Activated CD4-positive, alpha-beta T cell treated with anti-CD3 and anti-CD28 coated beads for 36 hours (primary cell): ENCODE measurements at places on chromosomes 3 and 15. TPM values are rescaled to one million over a fixed set of nuclear protein-coding genes. Genes with fewer than 3 reads are reported as not detected.

GRCh38 chr3:72890166-72890925 lies 2.5 kb downstream of the GXYLT2 start:
- no peak for DNase-seq

Gene GOLGA6A
- not detected for total RNA-seq

Gene SPESP1
- total RNA-seq, result 1.0 TPM

GRCh38 chr15:52068004-52068615 lies 44.5 kb downstream of the BCL2L10 start:
- DNase-seq, result no peak

DNA sequence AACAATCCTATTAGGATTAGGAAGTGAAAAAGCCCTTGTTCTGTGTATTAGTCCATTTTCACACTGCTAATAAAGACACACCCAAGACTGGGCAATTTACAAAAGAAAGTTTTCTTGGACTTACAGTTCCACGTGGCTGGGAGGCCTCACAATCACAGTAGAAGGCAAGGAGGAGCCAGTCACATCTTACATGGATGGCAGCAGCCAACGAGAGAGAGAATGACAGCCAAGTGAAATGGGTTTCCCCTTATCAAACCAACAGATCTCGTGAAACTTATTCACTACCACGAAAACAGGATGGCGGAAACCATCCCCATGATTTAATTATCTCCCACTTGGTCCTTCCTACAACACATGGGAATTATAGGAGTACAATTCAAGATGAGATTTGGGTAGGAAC lies 248.2 kb upstream of the KCNMB2 start:
- no peak for DNase-seq

GRCh38 chr3:115931581-115931980 lies 308.3 kb downstream of the GAP43 start:
- DNase-seq, result no peak

GRCh38 chr3:100496711-100497261 lies 4.4 kb downstream of the TMEM45A start:
- no peak for DNase-seq

- DNase-seq, result peak; percentile 65
Measured at GRCh38 chr15:31344823-31345605, 18.4 kb downstream of the KLF13 start.

GRCh38 chr15:83250781-83251180 lies 33.7 kb downstream of the BNC1 start:
- no peak for DNase-seq

DNA sequence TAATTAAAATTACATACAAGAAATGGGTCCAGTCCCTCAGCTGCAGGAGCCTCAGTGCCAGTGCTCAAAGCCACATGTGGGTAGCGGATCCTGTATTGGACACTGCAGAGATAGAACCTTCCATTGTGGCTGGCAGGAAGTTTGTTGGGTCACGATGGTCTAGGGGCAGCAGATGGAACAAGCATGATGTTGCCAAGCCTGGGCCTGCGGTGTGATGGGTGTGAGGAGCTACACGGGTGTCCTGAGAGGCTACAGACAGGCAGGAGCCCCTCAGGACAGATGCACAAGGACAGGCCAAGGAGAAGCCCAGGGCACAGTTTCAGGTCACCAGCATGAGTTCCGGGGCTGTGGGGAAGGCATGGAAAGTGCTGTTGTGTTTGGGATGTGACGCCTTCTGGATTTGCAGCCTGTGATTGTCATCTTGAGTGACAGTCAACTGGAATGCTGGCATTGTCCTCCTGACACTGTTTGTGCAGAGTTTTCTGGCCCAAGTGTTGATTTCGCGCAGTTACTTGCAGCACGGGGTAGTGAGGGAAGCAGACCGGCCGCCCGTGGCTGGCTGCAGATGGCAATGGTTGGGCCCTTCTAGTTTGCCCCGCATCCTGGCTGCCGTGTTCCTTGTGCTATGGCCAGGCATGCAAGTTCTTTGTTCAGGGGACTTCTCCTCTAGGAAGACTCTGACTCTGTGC lies 177.1 kb downstream of the NSMCE3 start:
- DNase-seq, result no peak

Gene DNAJA4
- total RNA-seq, result 38.6 TPM

Gene UBA3
- 59.5 TPM for total RNA-seq

GRCh38 chr15:80595396-80595795 lies 99.7 kb upstream of the ABHD17C start:
- no peak for DNase-seq

Gene GOLGA8H
- total RNA-seq, result not detected

Gene JMJD7
- total RNA-seq, result 17.6 TPM

DNA sequence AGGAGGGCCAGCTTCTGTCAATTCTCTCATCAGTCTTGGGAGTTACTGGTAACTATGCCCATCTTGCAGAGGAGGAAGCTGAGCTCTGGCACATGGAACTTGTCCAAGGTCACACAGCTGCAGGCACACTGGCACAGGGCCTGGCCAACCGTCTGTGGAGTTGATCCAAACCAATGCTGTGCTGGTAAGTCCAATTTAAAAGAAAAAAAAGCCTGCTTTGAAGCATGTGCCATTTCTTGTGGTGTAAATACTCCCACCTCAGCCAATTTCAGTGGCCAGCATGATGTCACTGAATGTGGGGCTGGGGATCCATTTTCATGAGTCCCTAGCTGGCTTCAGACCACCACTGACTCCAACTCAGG lies 83.4 kb downstream of the CHSY1 start:
- DNase-seq, result peak; percentile 14

DNA sequence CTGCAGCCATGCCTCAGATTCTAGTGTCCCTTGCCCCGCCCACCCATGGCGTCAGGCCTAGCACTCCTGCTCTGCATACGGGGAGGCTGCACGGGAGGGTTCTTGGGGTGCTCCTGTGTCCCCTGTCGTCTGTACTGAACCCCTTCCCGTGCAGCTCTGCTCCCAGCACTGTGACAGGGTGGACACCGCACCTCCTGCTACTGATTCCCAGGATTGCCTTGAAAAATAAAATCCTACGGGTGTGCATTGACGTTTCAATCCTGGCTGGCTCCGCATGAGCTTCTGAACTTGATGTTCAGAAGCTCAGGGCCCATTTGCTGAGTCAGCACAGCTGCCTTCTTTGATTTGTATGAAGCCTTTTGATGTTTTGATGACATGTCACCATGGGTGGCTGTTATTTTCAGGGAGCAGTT lies 176.4 kb downstream of the APBA2 start:
- no peak for DNase-seq

DNA sequence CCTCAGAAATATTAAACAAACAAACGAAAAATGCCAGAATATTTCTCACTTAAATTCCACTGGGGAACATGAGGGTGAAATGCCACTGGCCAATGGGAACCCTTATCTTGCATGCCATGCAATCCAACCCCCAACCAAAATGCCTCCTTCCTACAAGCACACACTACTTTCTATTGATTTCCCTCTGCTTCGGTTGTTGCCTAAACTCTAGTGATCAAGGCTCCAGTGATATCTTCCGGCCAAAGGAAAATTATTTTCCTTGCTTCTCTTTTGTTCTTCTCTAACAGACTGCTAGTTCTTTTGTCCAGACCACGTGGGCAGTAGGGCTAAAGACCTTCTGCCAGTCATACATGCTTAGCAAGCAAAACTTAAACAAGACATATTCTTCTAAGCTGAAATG lies 115.7 kb downstream of the TMCC1 start:
- DNase-seq, result no peak

Gene IQCF6
- not detected for total RNA-seq

- no peak for DNase-seq
Measured at GRCh38 chr3:134817297-134817696, 22.2 kb downstream of the EPHB1 start.

Gene LRRC31
- not detected for total RNA-seq

DNA sequence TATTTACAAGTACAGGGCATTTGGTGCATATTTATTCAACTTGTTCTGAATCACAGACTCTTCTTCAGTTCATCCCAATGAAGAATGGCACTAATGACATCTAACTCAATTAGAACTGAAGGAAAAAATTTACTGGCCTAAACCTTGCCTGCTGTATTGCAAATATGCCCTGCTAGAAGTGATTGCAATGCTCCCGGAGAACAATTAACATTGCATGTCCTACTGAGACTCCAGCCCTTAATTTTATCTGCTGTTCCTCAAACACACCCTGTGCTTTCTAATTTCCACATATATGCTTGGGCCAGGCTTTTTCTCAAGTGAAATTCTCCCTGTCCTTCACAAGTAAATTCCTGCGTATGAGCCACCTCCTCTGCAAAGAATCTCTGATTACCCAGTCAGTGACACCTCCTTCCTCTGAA lies 8.3 kb downstream of the ACKR4 start:
- DNase-seq, result no peak

DNA sequence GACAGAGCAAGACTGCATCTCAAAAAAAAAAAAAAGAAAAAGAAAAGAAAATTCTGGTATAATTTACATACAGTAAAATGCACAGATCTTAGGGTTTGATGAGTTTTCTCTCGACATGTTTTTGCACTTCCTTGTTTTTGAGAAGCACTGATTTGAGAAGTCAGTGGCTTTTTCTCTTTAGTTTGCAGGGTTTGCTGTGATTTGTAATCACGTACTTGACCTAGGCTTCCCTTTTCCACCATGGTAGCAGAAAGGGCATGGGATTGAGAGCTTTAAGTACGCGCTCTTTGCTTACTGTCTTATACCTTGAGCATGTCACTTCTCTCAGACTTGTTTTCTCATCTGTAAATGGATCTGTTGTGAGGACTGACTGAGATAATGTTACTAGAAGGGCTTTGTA lies 4.1 kb downstream of the VHL start:
- DNase-seq, result no peak

- no peak for DNase-seq
Measured at GRCh38 chr15:65818927-65819562, 27.0 kb upstream of the DENND4A start.

- no peak for DNase-seq
Measured at GRCh38 chr3:128468285-128468790, 1.6 kb upstream of the DNAJB8 start.

DNA sequence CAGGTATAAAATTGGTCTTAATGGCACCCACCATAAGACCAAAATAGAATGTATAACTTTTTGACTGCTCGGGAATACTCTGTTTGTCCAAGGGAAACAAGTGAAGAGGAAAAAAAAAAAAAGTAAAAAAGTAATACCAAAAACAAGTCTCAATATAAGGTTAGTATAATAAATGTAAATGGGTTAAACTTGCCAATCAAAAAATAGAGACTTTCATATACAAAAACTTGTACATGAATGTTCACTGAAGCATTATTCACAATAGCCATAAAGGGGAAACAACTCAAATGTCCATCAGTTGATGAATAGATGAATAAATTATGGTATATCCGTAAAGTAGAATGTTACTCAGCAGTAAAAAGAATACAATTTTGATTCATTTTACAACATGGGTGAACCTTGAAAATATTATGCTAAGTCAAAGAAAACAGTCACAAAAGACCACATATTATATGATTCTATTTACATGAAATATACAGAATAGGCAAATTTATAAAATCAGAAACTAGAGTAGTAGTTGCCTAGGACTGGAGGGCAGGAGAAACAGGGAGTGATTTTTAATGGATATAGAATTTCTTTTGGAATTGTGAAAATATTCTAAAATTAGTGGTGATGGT lies 39.6 kb upstream of the FGD5 start:
- no peak for DNase-seq

DNA sequence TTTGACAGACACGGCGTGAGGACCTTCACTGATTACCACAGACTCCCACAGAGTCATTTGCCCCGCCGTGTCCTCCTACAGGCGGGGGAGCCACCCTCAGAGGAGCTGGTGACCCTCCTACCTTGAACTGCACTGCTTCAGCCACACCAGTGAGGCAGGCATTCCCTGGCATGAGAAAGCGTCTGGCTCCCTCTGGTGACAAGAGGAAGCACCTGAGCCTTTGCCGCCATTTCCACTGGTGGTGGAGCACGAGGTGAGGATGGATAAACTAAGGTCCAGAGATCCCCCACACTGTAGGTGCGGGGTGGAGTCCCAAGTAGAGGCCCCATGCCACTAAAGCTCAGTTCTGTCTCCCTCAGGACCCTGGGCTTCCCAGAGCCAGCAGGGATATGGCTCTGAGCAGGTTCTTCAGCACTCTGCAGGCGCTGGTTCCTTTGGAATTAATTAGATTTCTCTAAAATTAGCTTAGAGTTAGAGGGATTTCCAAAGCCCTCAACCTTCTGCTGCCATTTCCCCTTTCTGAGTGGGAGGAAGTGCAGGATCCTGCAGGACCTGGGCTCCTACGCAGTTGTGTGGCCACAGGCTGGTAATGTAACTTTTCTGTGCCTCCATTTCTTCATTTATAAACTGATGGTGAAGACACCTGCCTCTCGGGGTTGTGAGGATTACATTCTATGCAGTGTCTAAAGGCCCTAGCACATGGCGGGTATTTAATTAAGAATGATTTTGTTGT lies 224.0 kb downstream of the SLCO3A1 start:
- peak; percentile 86 for DNase-seq

- no peak for DNase-seq
Measured at GRCh38 chr15:59169251-59169708, 37.4 kb upstream of the LDHAL6B start.

DNA sequence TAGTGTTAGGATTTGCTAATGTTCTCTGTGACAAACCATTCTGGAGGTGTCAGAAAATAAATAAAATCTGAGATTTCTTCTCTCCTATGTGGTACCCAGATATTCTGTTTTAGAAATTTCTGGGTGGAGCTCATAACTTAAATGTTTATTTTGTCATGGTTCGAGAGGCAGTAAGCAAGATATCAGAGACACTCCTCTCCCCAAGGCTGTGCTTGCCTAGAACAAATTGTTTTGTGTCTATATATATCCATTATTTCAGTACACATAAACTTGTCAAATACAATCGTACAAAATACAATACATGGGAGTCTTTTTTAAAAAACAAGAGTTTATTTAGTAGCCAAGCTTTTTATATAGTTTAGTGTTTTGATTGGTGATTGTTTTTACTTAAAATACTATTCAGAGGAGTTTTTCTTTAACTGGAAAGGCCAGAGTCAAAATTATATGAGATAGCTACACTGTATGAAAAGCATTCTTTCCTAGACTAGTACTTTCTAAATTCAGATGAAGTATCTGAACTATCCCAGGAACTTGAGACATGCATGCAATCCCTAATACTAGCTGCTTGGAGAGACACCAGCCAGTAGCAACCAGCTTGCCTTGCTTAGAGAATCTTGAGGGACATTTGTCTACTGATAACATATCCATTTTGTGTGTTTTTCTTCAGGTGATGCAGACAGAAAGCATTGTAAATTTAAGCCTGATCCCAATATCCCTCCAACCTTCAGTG lies 4.7 kb downstream of the EXOG start:
- DNase-seq, result no peak

DNA sequence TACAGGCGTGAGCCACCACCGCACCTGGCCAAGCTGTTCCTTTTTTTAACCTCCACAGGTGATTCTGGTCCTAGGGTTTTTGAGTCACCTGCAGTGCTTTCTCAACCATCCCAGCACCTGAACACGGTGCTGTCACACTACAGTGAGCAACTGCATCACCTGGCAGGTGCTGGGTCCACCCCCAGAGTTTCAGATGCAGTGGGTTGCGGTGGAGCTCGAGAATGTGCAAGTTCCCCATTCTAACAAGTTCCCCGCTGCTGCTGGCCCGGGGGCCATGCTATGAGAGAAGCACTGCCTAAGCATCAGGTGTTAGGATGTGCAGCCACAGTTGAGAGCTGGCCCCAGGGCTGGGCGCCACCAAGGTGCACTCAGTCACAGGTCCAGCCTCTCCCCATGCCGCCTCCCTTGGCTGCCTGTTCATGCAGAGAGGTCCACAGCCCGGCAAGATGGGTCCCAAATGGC lies 18.0 kb downstream of the ISG20 start:
- DNase-seq, result no peak

GRCh38 chr3:106331636-106332035 lies 462.8 kb upstream of the CBLB start:
- no peak for DNase-seq

- DNase-seq, result no peak
Measured at GRCh38 chr3:43873723-43874122, 183.0 kb downstream of the ABHD5 start.

GRCh38 chr15:33278816-33279612 lies 31.8 kb upstream of the RYR3 start:
- DNase-seq, result no peak

Gene NRG4
- not detected for total RNA-seq
